NCI-H1092 treated with DMSO at 0.1 percent for 48 hours (cell line): ENCODE measurements at places on chromosomes 11 and 22.

DNA sequence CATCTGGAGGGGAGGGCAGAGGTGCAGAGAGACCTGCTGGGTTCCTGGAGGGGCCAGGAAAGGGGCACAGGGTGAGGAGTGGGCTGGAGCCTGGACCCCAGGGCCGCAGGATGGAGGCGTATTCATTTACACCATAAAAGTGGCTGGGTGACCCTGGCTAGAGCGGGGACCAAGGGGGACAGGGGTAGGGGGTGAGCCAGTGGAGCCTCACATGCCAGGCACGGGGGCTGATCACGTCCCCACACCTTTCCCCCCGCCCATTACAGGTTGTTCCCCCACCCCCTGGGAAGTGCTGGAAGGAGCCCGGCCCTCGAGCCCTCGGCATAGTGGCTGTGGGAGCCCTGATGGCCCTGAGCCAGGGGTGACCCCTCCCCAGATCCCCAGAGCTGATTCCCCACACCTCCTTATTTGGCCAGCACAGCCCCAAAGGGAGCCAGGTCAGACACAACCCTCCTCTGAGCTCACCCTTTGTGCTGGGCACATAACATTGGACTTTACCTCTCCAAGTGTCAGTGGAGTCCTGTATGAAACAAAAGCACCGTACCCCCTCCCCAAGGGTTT lies 781 bp downstream of the TCIRG1 start:
- no peak for DNase-seq

DNA sequence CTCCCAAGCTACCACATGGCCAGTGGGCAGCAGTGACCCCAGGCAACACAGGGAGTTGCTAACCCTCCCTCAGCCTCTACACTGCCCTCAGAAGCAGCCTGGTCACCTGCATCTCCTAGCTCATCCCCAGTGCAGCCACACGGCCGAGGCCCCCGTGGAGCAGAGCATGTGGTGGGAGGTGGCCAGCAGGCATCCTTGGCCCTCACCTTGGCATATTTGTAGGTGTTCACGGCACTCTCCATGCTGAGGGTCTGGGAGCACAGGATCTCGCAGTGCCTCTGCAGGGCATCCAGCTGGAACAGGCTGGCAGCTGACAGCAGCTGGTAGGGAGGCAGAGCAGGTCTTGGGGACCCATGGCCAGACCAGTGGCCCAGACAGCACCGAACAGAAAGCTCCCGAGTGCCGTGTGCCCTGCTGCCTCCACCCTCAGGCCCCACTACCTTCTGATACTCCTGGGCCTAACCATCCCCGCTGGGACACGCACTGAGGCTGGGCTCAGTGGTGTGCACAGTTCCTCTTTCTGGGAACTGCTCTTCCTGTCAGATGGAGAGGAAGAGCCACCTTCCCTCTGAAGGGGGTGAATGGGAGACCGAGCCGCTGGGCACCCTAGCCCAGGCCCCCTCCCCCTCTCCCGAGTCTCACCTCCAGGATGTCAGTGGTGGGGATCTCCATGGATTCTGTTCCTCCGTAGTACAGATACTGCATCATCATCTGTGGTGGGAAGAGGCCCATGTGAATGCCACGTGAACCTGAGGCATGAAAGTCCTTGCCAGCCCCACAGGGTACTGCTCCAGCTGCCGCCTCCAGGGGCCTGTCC lies 48.8 kb downstream of the NAT10 start:
- no peak for DNase-seq

GRCh38 chr11:77035580-77035979 lies 1.4 kb downstream of the B3GNT6 start:
- DNase-seq, result no peak

DNA sequence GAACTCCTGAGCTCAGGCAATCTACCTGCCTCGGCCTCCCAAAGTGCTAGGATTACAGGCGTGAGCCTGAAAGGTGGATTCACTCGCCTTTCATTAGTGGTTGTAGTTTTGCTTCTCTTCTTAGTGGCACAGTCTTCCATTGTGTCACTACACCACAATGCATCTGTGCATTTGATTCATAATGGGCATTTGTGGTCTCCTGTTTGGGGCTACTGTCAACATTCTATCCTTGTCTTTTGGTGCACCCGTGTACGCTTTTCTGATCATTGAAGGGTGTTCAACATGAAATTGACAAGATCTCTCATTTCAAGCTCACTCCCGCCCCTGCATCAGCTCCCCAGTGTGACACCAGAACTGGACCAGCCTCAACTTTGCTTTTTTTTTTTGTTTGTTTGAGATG lies 2.0 kb upstream of the SYT12 start:
- no peak for DNase-seq

- DNase-seq, result no peak
Measured at GRCh38 chr11:75406338-75406777, 7.0 kb downstream of the RPS3 start.

DNA sequence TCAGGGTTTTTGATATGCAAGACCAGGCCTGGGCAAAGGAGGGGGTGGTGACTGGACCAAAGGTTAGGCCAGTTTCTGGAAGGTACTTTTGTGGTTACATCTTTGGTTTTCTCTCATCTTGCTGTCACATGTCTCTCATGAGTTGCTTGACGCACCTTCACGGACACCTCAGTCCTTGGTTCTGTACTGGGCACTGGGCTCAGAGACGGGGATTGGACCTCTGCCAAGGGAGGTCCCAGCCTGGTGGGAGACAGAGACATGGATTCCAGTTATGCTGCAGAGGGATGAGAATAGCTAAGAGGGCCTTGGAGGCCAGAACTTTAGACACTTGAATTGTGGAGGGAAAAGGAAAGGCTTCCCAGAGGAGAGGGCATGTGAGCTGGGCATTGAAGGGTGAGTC lies 1.7 kb downstream of the USP35 start:
- no peak for DNase-seq
